ENCODE measurements at places on chromosomes 3 and 15.

DNA sequence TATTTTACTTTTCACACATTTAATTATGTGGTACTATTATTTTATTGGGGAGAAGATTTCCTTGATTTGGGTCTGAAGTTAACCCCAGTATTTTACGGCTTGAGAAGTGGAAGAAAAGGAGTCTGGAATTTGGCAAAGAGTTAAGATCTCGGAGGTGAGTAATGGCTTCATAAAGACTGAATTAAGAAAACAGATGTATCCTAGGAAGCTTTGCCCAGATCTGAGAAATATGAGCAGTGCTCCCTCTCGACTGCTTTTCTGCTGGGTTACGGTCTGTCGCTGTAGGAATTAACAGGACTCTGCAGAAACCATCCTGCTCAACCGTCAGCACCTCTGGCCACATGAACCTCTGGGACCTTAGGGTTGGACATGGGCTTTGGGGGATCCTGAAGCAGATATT, 163.6 kb upstream of the NDN start:
- DNase-seq, result no peak

DNA sequence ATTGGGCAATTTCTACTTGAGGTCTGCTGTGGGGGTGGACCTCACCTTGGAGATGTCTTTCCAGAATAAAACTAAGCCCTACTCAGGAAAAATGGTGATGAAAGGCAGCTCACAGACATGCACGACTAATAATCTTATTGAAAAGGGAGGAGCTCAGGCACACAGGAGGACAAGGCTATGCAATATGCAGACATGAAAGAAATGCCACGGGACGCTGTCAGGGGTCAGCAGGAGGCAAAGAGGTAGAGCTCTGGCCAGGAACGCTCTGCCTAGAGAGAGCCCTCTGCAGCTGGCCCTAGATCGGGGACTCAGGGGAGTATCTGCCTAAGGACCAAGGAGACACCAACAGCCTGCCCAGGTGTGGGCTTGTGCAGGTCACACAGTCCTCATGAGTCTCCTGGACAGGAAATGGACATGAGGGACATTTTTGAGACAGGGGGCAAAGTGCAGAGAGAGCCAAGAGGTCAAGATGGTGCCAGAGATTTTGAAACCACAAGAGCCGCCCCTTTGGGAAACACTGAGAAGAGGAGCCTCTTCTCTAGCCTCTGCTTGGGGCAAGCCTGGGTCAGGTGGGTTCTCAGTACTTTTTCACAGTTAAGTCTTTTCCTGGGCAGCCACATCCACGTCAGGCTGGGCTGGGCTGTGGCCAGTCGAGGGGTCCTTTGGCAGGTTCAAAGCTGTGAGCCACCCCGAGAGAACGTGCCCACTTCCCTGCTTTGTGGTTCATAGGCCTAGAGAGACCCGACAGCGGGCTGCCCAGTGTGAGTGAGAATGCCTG, 23.2 kb downstream of the EAF1 start:
- no peak for DNase-seq

GRCh38 chr3:23055733-23056376, 147.3 kb upstream of the UBE2E2 start:
- no peak for DNase-seq

DNA sequence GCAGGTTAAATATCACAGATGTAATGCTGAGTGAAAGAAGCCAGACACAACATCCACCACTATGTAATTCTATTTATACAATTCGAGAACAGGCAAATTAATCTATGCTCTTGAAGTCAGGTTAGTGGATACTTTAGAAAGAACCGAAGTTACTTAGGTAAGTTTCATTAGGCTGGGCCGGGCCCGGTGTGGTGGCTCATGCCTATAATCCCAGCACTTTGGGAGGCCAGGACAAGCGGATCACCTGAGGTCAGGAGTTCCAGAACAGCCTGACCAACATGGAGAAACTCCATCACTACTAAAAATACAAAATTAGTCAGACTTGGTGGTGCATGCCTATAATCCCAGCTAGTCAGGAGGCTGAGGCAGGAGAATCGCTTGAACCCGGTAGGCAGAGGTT, 1105.7 kb downstream of the NSUN3 start:
- DNase-seq, result no peak

GRCh38 chr3:141051443-141052200, 475 bp downstream of the SPSB4 start:
- DNase-seq, result no peak

- DNase-seq, result no peak
Measured at GRCh38 chr3:174862101-174862500, 3.0 kb downstream of the NAALADL2 start.

- DNase-seq, result no peak
Measured at GRCh38 chr3:141789281-141789680, 26.1 kb downstream of the GRK7 start.

GRCh38 chr3:144942093-144942837, 970.6 kb downstream of the DIPK2A start:
- DNase-seq, result no peak

- DNase-seq, result no peak
Measured at GRCh38 chr3:136544532-136544931, 207.6 kb downstream of the STAG1 start.

DNA sequence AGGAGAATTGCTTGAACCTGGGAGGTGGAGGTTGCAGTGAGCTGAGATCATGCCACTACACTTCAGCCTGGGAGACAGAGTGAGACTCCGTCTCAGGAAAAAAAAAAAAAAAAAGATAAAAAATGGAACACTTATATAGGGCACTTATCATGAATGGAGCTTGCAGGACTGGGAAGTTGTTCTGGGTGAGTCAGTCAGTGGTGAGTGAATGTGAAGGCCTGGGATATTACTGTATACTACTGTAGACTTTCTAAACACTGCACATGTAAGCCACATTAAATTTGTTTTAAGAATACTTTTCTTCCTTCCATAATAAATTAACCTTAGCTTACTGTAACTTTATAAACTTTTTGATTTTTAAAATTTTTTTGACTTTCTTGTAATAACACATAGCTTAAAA, 59.8 kb downstream of the SFMBT1 start:
- no peak for DNase-seq

GRCh38 chr3:56557831-56558170, 826 bp downstream of the CCDC66 start:
- no peak for DNase-seq

DNA sequence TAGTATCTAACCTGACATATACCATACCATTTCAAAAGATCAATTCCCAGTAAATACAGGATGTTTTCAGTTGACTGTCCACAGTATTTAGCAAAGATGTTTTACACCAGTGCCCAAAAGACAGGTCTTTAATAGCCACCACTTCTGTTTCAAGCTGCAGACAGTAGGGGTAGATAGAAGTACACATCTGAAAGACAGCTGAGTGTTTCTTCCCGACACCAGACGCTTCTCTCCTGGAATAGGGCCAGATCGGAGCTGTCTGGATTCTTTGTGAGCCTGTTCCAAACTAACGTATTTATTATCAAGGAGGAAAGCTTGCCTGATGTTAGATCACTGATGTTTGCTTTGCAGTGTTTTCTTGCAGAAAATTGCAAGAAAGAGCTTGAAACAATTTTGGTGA, 136.1 kb upstream of the RBMS3 start:
- no peak for DNase-seq

DNA sequence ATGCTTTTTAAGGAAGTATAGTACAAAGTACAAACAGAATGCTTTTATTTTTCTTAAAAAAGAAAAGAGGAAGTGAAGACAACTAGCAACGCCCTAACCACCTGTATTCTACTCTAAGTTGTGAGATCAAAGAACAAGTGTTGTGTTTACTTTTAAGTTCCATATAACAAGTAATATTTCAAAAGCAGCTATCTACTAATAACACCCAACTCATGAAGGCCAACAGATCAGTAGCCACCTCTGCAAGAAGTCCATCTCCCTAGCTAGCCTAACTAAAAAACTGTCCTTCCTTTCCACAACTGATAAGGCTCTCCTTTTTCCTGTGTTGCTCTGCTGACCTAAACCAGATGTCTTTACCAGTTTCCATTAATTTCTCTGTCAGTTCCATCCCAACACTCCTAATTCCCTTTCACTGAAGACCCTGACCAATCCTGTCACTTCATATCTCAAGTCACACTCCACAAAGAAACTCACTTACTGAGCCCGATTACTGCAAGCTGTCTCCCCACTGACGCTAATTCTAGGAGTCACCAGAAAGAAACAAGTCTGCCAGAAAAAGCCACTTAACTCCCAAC, 26.9 kb downstream of the PHC3 start:
- no peak for DNase-seq

- no peak for DNase-seq
Measured at GRCh38 chr3:172181932-172182586, 142.7 kb downstream of the FNDC3B start.

DNA sequence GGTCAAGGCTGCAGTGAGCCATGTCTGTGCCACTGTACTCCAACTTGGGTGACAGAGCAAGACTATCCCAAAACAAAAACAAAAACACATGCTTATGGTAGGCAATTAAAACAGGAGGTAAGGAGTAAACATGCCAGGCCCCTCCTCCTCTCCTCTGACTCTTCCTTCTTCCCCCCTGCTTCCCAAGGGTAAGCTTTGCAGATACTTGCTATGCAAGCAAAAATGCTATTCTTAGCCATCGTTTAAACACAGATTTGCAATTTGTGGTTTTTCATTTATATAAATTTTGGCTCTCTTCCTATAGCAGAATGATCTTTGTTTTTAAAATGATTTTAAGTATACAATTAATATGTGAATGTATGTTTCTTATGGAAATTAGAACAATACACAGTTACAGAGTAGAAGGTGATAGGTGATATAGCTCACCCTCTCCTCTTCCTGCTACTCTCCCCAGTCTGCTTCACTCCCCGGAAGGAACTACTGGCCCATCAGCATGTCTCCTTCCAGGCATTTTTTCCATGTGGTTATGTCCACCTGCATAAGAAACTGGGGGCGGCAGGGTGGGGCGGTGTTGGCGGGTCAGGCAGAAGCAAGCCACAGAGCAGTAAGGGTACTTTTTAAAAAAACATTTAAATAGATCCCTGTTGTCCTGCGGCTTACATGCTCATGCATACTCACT, 42.1 kb downstream of the IGF1R start:
- no peak for DNase-seq

DNA sequence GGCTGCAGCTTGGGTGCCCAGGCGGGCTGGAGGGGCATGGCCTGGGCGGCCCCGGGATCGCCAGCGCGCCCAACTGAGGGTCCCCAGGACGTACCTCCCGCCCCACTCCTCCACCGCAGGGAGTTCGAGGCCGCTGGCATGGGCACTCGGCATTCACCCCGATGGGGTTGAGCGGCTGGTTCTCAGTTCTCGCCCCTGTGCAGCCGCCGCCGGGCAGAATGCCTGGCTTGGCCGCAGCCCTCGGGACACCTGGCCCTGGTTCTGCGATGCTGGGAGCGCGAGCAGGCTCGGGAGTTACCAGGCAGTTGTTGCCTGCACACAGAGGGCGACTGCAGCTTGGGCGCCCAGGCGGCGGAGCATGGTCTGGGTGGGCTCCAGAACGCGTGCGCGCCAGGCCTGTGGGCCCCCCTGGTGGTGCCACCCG, 121.4 kb downstream of the LMLN start:
- DNase-seq, result no peak

DNA sequence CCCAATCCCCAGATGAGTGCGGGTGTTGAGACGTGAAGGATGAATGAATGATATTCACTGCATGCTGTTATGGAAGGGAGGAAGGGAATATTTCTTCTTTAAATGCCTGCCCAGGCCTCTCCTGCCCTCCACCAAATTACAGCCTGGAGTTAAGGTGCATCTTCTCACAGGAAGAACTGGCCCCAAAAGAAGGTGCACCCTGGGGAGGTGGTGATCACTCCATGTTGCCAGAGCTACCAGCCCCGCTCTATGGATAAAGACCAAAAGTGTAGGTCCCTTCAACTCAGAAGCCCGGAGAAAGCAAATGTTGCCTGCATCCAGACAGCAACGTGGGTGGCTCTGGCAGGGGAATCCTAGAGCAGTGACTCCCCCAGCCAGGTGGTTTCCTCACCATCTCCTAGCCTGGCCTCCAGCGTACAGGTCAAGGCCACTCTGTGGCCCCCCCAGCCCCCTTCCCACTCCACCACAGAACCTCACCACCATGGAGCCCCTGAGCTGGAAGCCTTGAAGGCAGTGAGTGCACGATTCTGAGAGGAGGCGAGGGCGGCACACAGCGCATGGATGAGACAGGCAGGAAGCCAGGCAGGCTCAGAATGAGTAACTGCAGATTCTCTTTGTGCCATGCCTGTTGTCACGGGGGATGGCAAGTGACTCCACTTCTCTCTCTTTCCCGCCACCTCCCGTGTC, 3.5 kb upstream of the VIPR1 start:
- DNase-seq, result no peak
